ENCODE measurements at places on chromosomes 2 and 18.
A peak's percentile ranks its signal among the peaks of the same experiment; 100 is the strongest.

GRCh38 chr2:219477815-219478214 lies 20.9 kb upstream of the GMPPA start:
- no peak for DNase-seq

- no peak for DNase-seq
These were observed 11.6 kb downstream of the CFLAR start for GRCh38 chr2:201127570-201127969.

GRCh38 chr2:146477383-146477782 lies 1367.4 kb upstream of the ACVR2A start:
- no peak for DNase-seq

DNA sequence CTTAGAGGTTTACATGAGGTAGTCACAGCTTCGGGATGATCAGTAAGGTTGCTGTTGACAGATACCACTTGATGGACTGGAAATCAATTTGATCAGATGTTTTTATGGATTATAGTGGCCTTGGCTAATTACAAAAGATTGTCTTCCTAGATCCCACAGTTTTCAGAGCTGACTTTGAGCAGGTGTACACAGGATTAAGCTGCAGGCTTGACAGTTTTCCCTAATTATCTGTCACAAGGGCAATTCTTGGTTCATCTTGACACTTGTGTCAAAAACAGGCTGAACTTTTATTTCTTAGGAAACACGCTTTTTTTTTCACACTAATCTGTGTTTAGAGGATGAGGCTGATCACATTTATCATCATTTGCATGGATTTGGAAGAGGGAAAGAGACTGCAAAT lies 824.0 kb upstream of the PIK3C3 start:
- DNase-seq = no peak

GRCh38 chr2:227862227-227862740 lies 9.1 kb upstream of the DAW1 start:
- no peak for DNase-seq

DNA sequence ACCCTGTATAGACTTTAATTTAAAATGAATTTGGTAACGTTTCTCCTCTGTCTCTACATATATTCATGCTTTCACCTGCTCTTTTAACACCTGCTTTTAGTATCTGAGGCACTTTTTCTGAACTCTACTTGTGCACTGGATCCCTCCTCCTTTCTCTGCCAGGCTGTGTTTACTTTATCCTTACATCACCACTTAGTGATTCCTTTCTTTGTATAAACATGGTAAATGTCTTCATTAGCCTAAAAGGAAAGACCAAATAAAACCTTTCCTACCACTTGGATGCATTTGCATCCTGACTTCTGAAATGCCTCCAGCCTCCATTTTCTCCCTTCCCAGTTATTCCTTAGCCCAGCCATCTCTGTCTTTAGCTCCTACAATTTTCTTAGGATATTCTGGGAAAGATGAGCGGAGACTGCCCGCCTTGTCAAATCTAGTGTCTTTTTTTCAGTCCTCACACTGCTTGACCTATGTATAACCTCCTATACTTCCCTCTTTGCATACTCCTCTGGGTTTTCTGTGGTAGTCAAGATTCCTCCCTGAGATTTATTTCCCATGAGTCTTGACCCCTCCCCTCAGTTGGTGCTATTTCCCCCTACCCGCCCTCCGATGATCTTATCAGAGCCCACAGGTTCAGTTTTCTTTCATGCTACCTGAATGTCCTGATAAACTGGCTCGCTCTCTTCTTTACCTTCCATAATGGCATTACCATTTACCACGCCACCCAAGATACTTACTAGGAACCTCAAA lies 44.8 kb downstream of the REL start:
- DNase-seq = no peak

DNA sequence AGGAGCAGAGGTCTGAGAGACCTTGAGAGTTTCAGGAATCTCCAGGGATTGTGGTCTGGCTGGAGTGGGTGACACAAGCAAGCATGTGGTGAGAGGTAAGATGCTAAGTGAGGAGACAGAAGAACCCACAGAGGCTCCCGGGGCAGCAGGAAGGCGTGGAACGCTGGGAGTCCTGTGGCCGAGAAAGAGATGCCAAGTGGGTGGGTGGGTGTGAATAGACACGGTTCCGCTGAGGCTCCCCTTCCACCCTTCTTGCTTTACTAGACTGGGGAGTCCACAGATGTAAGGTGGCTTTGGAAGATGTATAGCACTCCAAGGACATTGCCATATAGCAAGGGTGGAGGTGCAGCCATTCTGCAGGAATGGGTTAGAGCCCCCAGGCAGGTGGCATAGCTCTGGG lies 4.2 kb downstream of the TEX51 start:
- no peak for DNase-seq

DNA sequence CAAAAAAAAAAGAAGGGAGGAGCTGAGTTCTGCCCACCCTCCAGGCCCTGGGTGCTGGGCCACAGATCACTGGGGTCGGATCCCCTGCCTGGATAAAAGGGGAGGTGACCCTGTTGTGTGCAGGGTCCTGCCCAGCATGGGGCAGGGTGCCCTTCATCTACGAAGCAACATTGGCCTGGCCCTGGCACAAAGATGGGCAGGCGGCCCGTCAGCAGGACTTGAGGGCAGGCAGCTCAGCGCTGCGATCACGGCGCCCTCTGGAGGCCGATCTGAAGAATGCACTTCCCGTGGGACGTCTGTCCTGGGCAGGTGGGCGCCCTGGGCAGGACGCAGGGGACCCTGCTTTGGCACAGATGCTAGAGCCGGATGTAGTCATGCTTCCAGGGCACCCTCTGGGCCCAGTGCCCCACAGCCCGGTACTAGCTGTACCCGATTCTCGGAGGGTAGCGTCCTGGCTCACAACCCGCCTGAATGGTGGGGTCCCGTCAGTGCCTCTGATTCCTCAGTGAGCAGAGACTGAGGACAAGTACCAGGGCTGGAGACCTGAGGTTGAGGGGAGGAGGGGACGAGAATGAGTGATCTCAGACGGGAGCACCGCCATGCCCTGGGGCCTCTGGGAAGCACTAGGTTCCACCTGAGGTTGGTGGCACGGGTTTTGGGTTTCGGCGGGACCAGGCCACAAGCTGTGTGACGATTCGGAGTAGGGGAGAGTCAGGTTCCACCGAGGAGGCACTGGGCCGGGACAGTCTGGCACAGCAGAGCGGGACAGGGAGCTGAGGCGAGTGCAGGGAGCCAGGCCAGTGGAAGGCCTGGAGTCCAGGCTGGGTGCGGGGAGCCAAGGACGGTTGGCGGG lies 18.0 kb downstream of the ARID5A start:
- DNase-seq = peak; percentile 48

GRCh38 chr2:105358593-105358992 lies 21.3 kb downstream of the C2orf49 start:
- no peak for DNase-seq

DNA sequence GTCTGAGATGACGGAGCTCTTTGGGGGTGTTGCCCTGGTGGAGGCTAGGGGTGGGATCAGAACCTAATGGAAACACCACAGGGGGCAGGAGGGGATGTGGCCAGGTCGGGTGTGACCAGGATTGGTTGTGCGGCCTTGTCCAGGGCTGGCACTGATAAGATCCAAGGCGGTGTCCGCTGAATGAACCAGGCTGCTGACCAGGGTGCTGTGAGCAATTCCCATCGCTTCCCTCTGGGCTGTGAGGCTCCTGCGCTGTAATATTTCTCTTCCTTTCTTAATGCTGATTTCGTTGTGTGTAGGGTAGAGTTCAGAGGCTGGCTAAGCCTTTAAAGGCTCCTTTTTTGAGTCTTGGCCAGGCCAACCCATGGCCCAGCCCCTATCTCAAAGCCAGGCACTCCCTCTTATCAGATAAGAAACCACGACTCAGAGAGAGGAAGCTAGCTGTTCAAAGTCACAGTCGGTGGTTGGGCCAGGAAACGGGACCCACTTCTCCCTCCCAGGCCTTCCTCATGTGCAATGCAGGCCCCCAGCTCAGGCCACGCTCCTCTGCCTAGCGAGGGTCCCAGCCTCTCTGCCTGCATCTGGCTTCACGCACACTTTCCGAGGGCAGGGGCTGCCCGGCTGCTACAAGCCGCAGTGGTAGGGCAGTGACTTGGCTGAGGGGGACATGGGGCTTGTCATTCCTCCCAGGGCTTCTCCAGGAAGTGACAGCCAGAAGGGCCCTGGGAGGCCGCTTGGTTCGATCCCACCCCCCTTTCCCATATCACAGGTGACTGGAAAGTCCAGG lies 26.0 kb upstream of the FOSL2 start:
- no peak for DNase-seq

DNA sequence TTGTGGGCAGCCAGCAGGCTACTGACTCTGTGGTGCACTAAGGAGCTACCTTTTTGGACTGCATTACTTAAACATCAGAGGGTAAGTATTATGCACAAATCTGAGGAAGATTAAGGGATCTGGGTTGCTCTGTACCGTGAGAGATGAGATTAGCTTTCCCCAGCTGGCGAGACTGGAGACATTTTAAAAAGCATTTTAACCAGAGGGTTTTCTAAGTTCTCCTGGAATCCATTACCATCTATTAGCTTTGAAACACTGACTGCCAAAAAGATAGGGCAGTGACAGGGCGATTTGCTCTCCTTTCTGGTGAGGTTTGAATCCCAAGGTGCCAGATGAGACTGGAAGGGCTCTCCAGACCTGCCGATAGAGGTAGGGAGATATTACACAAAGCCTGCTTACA lies 63.2 kb downstream of the LYPD6 start:
- DNase-seq = no peak

DNA sequence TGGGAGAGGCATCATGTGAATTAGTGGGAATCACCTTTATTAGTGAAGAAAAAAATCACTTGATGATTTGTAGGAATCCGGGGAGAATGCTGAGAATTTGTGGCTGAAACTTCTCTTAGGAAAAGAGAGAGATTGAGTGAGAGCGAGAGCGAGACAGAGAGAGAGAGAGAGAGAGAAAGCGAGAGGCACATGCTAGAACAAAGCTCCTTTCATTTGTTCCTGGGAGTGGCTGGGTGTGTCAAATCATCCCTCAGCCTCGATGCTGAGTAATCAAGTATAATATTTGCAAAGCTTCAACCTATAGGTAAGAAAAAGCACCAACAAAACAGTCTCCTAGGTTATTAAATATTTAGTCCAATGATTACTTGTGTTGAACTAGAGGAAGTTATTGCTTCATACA lies 4.4 kb upstream of the SERPINB5 start:
- DNase-seq = no peak

GRCh38 chr18:45519411-45520280 lies 95.6 kb upstream of the SLC14A2 start:
- DNase-seq = no peak

GRCh38 chr2:237873897-237874551 lies 14.6 kb downstream of the RAMP1 start:
- DNase-seq = no peak

GRCh38 chr18:55121397-55122170 lies 162.3 kb upstream of the CCDC68 start:
- DNase-seq = no peak

- DNase-seq = no peak
These were observed 4.4 kb downstream of the IL36A start for GRCh38 chr2:113009622-113010021.

DNA sequence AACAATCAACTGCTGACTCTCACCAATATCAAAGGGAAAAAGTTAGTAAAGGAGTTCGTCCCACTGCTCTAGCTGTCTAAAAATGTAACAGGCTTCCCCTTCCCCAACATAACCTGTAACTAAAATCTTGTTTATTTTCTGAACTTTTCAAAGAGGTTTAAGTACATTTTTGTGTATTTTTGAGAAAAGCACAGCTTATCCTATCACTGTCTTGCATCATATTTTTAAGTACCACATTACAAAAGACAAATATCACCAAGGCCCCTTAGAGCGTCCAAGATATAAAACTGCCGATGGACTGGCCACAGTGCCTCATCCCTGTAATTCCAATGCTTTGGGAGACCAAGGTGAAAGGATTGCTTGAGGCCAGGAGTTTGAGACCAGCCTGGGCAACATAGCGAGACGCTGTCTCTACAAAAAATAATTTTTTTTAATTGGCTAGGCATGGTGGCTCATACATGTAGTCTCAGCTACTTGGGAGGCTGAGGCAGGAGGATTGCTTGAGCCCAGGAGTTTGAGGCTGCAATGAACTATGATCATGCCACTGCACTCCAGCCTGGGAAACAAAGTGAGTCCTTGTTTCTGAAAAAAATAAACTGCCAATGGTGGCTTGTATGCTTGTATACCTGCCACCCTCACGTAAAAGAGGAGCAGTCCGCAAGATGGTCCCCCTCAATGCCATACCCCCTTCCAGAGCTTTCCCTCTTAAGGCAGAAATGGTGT lies 21.2 kb upstream of the LAPTM4A start:
- DNase-seq = no peak

DNA sequence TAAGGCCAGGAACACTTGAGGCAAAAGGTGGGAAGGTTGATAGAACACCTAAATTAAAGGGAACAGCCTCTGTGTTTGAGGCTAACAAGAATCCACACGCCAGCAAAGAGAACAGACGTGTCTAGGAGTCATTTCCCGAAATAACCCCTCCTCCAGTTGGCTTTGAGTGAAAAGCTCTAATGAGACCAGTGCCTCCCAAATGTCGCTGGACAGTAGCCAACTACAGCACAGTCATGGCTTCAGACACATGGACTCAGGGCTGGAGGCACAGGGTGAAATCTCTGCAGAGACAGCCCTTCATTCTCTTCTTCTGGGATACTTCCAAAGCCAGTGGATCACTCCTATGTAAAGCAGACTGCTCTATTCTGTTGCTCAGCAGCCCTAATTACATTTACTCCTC lies 49.6 kb downstream of the SOWAHC start:
- DNase-seq = no peak

DNA sequence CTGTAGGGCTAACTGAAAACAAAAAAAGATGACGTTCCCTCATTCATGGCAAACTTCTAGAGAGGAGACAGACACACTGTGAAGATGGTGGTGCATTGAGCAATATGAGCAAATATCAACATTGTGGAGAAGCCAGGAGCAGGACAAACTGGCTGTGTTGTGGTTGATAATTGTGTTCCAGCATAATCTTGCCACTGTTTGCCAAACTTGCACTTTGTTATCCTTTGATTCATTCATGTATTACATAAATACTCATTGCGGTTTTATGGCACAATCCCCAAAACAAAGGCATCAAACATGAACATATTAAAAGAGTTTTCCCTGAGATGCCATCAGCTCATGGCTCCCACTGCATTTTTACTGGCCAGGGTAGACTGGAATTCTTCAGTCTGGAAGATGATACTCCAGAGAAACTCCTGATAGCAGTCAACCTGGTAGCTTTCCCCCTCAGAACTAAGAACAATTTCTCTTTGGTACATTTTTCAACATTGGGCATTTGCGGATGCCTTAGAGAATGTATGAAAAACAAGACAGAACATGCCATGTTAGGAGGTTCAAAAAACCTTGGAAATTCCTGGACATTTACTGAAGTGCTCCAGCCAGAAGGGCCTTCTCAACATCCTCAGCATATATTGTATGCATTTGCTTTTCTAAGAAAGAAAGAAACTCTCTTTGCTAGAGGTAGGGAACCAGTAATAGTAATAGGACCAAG lies 487.4 kb upstream of the CELF4 start:
- no peak for DNase-seq

GRCh38 chr18:54112356-54112755 lies 112.1 kb downstream of the MBD2 start:
- DNase-seq = no peak

GRCh38 chr2:239266779-239267287 lies 134.0 kb downstream of the HDAC4 start:
- no peak for DNase-seq

All from stimulated activated CD8-positive, alpha-beta memory T cell treated with anti-CD3 and anti-CD28 coated beads, Interleukin-4, amount 100 ng/mL, for 24 hours (primary cell).